ENCODE measurements at places on chromosomes 4 and X. TPM values are rescaled to one million over a fixed set of nuclear protein-coding genes. Genes with fewer than 3 reads are reported as not detected.

DNA sequence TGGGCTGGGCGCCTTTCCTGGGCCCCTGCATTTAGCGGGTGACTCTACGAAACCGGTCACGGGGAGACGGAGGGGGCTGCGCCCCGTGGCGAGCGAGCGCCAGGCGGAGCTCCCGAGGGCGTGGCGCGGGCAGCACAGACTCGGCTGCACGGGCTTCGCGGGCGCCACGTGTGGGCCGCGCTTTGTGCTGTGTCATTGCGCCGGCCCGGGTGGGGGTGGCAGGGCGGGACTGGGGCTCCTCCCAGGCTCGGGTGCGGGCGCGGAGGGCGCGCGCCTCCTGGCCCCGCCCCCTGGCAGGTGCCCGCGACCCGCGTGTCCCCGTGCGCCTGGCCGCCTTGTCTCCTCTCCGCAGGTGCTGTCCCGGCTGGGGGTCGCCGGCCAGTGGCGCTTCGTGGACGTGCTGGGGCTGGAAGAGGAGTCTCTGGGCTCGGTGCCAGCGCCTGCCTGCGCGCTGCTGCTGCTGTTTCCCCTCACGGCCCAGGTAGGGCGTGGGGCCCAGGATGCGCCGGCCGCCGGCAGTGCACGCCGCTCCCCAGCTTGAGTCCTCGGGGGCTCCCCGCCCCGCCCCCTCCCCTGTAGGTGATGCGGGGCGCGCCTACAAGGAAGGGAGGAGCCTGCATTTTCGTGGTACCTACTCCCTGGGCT, 651 bp downstream of the UCHL1 start:
- DNase-seq: no peak

GRCh38 chr4:134465417-134465816, 263.8 kb upstream of the PABPC4L start:
- DNase-seq: no peak

DNA sequence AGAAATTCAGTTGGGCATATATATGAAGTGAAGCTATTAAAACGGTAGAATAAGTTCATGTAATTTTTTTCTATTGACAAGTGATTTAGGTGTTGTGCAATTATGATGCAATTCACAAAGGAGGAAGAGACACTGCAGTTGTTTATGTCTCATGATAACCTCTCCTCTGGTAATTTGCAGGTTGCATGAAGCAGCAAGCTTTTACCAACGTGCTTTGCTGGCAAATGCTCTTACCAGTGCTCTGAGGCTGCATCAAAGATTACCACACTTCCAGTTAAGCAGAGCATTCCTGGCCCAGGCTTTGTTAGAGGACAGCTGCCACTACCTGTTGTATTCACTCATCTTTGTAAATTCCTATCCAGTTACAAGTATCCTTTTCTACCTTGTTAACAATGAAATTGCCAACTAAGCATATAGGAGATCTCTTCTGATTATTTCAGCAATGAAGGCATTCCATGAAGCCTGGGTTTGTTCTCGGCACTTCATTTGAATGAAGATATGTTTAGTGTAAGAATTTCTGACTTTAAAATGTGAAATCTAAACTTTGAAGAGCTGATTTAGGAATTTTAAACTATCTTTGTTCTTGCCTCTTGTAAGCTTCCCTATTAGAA, 3.9 kb downstream of the TMEM33 start:
- peak; percentile 74 for DNase-seq

- peak; percentile 42 for DNase-seq
These were observed 482 bp downstream of the RNF4 start for GRCh38 chr4:2469192-2469984.

DNA sequence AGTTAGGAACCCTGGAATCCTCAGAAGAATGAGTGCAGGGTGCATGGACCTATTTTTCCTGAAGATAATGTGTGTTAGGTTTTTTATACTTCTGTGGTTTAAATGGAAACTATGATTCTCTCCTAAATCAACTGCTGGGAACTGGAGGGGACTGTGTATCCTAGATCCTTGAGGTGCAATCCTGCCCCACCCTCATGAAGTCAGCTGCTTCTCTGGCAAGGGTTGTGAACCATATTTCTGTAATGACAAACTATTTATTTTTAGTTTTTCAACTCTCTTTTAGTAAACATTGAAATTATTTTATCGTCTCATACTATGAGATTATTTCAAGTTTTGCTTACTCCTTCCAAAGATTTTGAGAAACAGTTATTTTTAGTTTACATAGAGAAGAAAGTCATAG, 25.8 kb upstream of the VEGFC start:
- DNase-seq: no peak

DNA sequence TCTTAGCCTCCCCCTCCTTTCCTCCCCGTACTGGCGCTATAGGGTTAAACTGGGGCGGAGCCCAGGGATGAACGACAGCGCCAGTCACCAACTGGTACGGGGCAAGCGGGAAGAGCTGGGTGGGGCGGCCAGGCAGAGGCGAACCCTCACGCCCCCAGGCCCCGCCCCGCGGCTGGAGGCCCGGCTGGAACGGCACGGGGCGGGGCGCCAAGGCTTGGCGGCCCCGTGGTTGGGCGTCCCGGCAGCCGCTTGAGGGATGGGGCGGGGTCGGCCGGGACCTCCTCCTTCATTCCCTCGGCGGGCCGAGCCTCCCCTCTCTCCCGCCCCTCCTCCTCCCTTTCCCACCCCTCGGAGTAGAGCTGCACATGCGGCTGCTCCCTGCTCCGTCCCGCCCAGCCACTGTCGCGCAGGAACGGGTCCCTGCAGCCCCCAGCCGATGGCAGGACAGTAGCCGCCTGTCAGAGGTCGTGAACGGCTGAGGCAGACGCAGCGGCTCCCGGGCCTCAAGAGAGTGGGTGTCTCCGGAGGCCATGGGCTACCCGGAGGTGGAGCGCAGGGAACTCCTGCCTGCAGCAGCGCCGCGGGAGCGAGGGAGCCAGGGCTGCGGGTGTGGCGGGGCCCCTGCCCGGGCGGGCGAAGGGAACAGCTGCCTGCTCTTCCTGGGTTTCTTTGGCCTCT, at the start of gene EDA:
TSS of gene EDA (plus strand) at position 335 of the 678 bp plus-strand sequence.
- DNase-seq: peak; percentile 64

GRCh38 chrX:129577473-129577872, 37.4 kb downstream of the OCRL start:
- peak; percentile 5 for DNase-seq

DNA sequence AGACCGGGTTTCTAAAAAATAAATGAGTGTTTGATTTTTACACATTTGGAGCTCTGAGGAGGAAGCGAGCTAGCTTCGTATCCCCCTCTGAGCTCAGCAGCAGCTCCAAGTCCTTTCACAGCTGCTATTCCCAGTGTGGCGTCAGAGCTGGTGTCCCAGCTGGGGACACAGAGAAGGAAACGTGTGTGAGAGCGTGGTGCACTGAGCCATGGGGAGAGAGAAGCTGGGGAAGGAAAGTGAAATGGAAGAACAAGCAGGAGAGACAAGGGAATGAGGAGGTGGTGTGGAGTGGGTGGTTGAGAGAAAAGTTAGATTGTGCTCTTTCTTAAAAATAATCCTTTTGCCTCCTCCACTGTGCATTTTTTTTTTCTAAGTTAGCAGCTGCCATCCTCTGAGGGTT, 79.5 kb upstream of the SLC4A4 start:
- no peak for DNase-seq

DNA sequence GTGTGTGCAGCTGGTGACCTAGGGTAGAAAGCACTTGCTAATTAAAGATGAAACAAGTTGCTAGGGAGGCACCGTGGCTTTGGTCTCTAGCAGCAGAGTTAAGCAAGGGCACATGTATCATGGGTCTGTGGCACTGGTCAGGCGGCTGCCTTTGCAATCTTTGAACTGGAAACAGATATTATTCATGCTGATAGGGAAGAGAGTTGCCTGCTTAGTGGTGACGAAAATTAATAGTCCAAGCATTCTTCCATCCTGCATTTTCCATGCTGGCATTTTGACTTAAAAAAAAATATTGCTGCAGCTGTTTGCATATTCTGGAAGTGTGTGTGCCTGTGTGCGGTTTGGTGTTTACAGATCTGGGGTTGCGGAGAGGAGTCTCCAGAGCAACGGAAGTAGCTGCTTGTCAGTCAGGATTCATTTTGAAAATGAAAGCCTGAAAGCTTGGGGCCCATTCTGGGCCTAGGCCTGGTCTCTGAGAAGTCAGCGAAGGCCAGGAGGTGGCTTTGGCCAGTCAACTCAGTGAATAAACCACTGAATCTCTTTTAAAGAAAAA, 2.3 kb upstream of the SOWAHD start:
- DNase-seq: no peak

DNA sequence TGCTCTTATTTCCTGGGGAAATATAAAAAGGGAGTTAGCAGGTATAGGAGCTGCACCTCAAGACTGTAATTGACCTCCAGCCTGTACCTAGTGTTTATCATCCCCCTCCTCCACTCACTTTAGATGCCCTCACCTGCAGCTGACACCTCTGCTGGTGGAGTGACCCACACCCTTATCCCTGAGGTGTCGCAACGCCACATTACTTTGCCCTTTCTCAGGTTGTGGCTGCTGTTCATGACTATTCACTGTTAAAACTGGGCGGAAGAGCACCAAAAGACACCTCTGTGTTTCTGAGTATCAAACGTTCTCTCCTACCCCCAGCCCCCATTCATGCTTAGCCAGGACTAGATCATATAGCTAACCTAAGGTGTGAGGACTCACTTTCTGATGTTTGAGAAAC, 101.5 kb upstream of the ADAMTS3 start:
- DNase-seq: no peak

- no peak for DNase-seq
These were observed 24.9 kb upstream of the GPC4 start for GRCh38 chrX:133440081-133440796.

DNA sequence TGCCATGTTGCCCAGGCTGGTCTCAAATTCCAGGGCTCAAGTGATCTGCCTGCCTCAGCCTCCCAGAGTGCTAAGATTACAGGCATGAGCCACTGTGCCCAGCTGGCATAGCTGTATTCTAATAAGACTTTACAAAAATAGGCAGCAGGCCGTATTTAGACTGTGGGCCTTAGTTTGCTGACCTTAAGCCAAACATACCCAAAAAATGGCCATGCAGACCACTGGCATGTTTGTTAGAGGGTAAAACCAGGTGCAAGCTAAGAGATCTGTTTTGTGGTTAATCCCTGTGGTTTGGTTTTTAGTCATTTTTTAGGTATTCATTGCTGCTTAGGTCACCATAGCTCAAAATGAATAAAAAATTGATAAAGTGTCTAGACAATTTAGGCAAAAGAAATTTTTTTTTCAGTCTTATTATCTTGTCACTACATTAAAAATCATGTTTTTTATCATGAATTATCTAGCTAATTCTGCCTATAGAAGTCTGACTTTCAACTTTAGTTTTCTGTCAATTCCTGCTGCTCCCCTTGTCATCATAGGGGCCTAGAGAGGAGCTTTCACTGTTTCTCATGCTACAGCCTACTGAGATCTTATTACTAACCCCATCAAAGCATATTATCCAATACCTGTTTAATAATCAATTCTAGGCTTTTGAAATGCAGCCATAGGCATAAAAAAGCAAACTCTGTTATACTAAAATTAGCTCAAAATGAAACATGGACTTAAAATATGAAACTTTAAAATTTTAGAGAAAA, 7.5 kb upstream of the SPINK2 start:
- DNase-seq: peak; percentile 51

DNA sequence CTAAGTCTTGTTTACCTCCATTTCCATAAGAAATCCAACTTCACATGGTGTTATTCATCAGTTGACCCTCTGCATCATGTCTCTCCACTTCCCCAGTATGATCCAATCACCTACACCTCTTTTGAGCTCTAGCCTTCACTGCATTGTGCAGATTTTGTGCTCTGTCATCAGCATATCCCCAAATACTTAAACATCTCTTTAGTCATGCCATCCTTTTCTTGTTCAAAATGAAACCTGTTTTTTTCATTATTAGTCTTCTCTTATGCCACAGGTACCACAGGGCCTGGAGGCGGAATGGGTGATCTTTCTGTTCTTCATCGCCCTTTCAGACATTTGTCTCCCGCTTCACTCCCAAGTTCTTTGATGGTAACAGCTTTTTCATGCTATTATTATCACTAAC, 382.7 kb upstream of the GALNTL6 start:
- DNase-seq: no peak

GRCh38 chrX:15512401-15512965, 11.9 kb downstream of the BMX start:
- DNase-seq: peak; percentile 89

- DNase-seq: no peak
These were observed 677.5 kb downstream of the DMD start for GRCh38 chrX:32533848-32534247.

GRCh38 chrX:9466124-9466495, 1.3 kb downstream of the TBL1X start:
- no peak for DNase-seq

Gene MID1
- total RNA-seq: 26.5 TPM

Gene ZFP92
- total RNA-seq: 2.7 TPM

Gene GAB3
- 0.78 TPM for total RNA-seq

Gene NKX6-1
- not detected for total RNA-seq

Gene CYLC1
- total RNA-seq: not detected

Measured in mammary epithelial cell (primary cell).